Activated effector memory CD4-positive, alpha-beta T cell treated with anti-CD3 and anti-CD28 coated beads, Interleukin-2, amount 50 U/mL, for 16 hours (primary cell): ENCODE measurements at places on chromosomes 4 and X.
A peak's percentile ranks its signal among the peaks of the same experiment; 100 is the strongest.

DNA sequence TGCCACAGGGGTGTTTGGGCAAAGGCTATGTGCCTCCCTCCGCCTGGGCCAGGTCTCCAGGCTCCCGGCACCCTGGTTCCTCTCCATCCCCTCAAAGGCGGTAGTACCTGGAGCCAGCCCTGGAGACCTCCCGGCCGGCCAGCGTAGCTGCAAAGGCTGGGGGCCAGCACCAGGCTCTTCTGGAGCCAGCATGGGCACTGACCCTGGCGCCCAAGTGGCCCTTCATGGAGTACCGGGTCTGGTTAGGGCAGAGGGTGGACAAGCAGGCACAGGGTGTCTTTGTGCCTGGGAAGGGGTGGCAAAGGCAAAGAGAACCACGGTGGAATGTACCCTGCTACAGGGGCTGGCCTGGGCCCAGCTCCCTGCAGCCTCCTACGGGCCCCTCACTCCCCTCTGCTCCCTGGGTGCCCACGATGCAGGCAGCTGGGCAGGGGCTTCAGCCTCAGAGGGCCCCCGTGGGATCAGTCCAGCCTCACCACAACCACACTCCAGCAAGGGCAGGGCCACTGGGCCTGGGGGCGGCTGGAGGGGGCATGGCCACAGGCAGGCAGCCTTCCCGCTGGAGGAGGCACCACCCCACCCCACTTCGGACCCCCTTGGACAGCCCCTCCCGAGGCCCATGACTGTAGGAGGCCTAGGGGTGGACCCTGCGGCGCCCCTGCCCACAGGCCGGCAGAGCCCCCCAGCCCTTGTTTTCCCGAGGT is 112.9 kb upstream of the NKX1-1 start:
- DNase-seq: no peak

GRCh38 chr4:69718396-69719271 is 41.8 kb downstream of the SULT1B1 start:
- DNase-seq: no peak

- no peak for DNase-seq
Observed at GRCh38 chrX:21174439-21174838, 199.8 kb upstream of the CNKSR2 start.

DNA sequence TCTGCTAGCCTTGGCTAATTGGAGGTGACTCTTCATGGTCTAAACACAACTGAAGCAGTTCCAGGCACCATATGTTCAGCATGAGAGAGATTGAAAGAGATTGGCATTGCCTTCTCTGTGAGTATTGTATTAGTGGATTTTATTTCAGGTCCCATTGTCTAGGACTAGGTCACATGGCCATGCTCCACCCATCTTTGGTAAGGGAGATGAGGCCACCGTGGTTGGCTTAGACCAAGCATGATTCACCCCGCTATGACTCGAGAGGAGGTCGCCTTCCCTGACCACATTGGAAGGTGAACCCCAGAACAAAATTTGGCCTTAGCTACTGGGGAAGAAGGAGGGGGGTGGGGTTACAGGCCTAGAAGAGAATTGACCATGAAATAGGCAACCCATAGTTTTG is 109.9 kb upstream of the BCOR start:
- peak; percentile 62 for DNase-seq

GRCh38 chr4:142161086-142161485 is 524.7 kb downstream of the IL15 start:
- DNase-seq: no peak

GRCh38 chr4:106676173-106676921 is 307.8 kb upstream of the GIMD1 start:
- no peak for DNase-seq

DNA sequence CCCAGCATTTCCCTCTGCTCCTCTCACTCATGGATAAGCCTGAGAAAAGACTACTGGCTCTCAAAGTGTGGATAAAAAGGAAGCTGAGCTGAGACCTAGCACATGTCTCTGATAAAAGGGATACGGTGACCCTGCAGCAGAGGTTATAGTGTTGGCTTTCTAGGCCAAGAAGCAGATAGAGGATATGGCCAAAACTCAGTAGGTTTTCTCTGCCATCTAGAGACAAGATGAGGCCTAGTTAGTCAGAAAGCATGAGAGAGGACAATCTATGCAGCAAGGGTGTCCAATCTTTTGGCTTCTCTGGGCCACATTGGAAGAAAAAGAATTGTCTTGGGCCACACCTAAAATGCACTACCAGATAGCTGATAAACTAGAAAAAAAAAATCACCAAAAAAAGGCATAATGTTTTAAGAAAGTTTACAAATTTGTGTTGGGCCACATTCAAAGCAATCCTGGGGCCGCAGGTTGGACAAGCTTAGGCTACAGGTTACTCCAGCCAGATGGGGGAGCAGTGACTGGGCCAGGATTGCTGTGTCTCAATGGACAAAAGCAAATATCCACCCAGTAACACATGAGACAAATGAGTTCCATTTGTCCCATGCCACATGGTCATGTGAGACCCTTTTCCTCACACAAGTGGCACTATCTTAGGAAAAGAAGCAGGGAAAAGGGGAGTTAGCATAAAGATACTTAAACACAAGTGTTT is 411.4 kb downstream of the INPP4B start:
- DNase-seq: no peak

DNA sequence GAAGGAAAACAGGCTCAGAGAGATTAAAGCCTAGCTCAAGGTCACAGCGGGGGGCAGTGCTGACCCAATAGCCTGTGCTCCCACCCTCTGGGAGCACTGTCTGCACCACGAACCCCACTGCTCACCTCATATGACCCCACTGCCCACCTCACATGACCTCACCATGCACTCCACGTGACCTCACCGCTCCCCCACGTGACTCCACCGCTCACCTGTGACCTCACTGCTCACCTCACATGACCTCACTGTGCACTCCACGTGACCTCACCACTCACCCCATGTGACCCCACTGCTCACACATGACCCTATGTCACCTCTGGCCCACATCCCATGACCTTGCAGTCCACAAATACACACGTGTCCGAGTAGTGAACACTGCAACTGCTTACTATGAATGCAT is 55.4 kb downstream of the ACOX3 start:
- no peak for DNase-seq

- DNase-seq: no peak
Observed at GRCh38 chr4:3766036-3766784, at the start of gene ADRA2C. ADRA2C (plus strand) TSS chr4:3766385; CDS start chr4:3766607, 222 bp downstream.

DNA sequence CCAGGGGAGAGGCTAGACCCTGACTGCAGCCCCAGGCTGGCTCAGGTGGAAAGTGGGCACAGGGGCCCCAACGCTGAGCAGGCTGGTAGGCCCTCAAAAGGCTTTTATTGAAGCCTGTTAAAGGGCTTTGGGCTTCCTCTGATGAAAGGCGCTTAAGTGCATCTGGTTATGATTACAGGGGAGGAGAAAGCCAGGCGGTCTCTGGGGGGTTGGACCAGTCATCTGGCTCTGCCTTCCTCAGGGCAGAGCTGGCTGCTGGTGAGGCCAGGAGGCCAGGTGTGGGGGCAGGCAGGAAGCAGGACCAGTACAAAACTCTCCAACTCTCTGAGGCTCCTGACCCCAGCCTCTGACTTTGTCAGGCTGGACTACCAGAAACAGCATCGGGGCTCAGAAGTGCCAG is 68.8 kb upstream of the BCOR start:
- DNase-seq: no peak

- DNase-seq: no peak
Observed at GRCh38 chrX:109782994-109783700, 50.1 kb upstream of the ACSL4 start.

GRCh38 chrX:12115377-12115776 is 22.9 kb upstream of the FRMPD4 start:
- no peak for DNase-seq

DNA sequence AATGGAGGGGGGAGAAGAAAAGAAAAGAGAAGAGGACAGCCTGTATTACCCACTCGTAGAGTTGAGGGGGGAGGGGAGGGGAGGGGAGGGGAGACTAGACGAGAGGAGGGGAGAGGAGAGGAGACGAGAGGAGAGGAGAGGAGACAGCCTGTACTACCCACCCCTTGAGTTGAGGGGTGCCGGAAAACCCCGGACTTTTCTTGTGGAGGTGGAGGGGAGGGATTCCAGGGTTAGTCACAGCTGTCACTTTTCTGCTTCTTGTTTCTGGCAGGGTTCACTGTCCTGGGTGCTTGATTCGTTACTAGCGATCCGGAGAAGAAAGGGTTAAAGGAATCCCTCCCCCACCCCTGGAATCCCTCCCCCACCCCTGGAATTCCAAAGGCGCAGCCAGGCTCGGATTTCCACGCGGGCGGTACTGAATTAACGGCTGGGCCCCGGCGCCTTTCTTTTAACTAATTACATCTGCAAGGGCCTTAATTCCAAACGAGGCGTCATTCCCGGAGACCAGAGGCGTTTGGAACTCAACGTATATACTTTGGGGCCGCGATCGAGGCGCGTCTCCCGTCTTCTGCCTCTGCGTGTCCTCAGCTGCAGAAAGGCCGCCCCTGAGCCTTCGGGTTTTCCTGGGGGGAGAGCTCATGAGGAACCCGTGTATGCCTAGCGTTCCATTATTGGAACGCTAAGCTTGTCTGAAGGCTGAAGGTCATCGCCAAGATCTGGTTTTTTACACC is 20.1 kb upstream of the CSF2RA start:
- DNase-seq: peak; percentile 68

DNA sequence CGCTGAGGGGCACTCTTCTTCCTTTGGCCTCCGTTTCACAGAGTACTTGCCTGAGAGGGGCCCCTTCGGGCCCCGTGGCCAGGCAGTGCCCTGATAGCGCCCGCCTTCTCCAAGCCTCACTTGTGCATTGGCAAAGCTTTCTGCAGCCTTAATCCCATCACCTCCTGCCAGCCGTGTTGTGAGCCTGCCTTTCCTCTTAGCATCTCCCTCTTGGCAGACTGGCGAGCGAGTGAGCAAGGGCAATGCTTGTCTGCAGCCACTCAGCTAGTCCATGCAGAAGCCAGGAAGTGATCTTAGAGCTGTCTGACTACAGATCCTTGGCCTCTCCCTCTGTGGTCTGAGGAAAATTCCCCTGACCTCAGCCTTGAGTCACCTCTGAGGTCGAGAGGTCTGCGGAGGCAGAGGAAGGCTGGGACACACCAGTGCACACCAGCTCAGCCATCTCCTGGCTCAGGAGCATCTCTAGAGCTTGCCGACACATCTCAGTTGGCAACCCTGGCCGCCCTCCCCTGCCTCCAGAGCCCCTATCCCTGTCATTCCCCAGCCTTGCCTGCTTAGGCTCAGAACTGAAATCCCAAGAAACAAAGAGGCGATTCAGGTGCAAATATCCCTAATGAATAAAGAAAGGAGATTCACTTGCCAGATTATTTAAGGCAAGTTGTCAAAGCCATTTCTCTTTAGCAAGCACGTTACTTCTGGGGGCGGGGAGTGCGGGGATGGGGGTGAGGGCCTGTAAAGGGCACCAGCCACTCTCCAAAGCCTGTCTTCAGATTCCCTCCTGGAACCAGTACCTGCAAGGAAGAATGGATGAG is 143.5 kb upstream of the MAMLD1 start:
- no peak for DNase-seq

DNA sequence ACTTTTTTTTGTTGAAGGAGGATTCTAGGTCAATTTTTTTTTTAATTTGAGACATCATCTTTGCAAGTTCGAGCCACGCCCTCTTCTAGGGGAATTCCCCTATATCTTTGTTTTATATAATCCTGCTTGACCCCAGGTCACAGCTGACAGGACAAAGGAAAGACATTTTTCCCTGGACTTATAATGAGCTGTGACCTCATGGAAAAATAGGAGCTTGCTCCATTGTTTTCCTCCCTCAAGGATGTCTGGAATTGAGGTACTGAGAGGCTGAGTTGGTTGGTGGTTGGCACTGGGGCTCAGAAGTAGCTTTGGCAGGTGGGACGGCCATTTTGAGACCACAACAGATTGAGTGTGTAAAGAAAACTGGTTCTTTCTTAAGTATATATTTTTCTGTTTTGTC is 49.0 kb downstream of the GBA3 start:
- no peak for DNase-seq

DNA sequence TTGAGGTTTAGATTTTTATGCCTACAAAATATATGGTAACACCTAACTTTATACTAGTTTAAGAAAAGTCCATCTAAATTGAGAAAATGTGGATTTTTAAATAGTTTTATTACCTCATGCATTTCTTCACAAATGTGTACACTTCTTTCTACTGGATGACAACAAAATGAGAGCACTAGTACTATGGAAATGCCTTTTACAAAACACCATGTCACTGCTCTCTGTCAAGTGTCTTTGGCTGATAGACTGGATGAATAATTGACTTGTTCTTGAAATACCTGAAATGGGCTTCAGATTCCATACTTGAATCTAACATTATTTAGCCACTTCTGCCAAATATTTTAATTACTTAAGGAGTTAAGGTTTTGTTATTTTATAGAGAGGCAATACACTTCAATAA is 49.5 kb downstream of the AMELX start:
- no peak for DNase-seq

GRCh38 chr4:150415213-150415612 is 166.7 kb upstream of the MAB21L2 start:
- no peak for DNase-seq

GRCh38 chr4:142420311-142421095 is 425.6 kb downstream of the INPP4B start:
- no peak for DNase-seq
